CD4-positive, alpha-beta T cell (primary cell): ENCODE measurements at places on chromosomes 5 and 9.
A peak's percentile ranks its signal among the peaks of the same experiment; 100 is the strongest.

- DNase-seq, result no peak
Measured at GRCh38 chr5:162684145-162684544, 616.6 kb downstream of the GABRG2 start.

GRCh38 chr5:1633605-1634336 lies 110.0 kb upstream of the LPCAT1 start:
- peak; percentile 64 for DNase-seq

DNA sequence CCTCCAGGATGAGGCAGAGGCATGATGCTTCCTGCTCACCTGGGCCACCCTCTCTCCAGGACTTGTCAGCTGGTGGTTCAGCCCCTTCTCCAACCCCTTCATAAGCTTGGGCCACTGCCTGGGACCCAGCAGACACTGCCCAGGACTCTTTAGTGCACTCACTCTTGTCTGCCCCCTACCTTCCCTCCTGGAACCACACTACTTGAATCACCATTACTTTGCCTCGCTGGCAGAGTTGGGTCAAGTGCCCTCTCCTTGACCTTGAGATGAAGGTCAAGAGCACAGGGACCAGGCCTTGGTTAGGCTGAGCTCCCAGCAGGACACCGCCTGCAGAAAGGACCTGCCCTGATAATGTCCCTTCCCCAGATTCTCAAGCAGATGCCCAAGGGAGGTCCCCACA lies 8.5 kb upstream of the ENDOG start:
- DNase-seq, result no peak

DNA sequence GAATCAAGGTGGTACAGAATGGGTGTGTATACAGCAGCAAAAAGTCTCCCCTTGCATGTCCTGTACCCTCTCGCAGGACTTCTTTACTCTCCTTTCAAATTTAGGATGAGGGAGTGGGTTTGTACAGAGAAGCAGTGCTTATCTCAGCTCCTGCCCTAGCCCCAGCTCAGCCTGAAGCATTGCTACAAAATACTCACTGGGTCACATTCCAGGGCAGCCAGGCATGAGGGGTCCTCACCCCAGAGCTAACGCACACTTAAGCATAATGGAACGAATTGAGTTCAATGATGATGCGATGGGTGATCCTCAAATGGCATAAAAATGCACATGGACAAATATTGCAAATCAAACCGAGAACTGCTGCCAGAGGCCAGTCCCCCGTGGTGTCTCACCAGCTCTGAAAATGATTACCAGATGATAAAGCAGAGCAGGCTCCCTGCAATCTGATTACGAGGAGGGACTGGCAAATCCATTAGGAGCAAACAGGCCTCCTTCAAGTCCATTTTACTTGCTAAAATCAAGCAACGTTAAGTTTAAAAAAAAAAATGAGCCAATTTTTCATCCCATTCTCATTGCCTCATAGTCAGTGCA lies 231.6 kb upstream of the TAS2R1 start:
- DNase-seq, result no peak

- DNase-seq, result no peak
Measured at GRCh38 chr5:95261437-95262175, 23.3 kb downstream of the MCTP1 start.

- no peak for DNase-seq
Measured at GRCh38 chr9:88011005-88011766, 36.9 kb upstream of the CDK20 start.
